ENCODE measurements at places on chromosomes 6 and 20.

DNA sequence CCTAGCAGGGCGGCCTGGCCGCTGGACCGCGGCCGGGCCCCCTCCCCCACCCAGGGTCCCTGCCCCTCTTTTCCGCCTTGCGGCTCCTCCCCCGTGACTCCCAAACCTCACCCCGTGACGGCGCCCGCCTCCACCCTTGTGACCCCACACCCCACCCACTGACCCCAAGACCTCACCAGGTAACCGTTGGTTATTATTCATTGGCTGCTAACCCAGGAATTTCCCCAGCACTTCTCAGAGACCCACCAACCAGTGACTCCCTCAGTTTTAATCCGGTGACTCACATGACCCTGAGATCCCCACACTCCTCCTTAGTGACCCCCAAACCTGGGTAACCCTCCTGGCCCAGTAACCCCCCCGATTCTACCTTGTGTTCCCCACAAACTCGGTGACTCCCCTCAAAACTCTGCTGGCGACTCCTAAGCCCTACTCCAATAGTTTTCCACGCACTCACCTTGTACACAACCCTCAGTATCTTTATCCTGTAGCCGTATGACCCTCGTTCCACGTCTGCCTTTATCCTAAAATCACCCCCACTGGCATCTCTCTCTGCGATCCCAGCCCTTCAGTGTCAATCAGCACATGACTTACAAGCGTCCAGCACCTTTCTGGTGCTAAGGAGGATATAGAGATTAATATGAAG lies 534 bp downstream of the ZNF76 start:
- no peak for DNase-seq

GRCh38 chr6:39614393-39614950 lies 110.7 kb downstream of the KIF6 start:
- no peak for DNase-seq

- no peak for DNase-seq
Measured at GRCh38 chr6:160804639-160805038, 102.6 kb downstream of the PLG start.

DNA sequence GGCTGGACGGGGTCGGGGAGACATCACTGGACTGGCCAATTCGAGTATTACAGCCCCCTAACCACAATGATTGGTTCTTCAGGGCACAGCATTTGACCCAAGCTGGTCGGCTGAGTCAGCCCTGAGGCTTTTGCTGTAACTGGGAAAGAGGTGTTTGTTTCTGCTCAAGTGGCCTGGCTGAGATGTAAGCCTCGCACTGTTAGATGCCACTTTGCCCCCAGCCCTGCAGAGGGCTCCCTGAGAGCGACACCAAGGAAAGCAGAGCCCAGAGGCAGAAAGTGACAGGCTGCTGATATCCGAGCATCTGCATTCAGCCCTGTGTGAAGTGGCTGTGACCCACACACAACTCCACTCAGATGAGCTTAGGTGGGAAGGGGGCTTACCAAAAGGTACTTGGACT lies 19.4 kb downstream of the ERGIC3 start:
- DNase-seq: no peak

GRCh38 chr6:131660195-131660594 lies 23.1 kb downstream of the ENPP3 start:
- DNase-seq: no peak

DNA sequence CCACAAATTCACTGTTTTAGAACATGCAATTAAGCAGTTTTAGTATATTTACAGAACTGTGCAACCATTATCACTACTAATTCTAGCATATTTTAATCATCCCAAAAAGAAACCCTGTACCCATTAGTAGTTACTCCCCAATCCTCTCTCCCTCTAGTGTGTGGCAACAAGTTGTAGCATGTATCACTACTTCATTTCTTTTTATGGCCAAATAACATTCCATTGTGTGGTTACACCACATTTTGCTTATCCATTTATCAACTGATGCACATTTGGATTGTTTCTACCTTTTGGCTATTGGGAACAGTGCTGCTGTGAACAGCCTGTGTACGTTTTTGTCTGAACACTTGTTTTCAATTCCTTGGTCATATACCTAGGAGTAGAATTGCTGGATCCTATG lies 31.5 kb upstream of the FKBP1A start:
- DNase-seq: no peak

DNA sequence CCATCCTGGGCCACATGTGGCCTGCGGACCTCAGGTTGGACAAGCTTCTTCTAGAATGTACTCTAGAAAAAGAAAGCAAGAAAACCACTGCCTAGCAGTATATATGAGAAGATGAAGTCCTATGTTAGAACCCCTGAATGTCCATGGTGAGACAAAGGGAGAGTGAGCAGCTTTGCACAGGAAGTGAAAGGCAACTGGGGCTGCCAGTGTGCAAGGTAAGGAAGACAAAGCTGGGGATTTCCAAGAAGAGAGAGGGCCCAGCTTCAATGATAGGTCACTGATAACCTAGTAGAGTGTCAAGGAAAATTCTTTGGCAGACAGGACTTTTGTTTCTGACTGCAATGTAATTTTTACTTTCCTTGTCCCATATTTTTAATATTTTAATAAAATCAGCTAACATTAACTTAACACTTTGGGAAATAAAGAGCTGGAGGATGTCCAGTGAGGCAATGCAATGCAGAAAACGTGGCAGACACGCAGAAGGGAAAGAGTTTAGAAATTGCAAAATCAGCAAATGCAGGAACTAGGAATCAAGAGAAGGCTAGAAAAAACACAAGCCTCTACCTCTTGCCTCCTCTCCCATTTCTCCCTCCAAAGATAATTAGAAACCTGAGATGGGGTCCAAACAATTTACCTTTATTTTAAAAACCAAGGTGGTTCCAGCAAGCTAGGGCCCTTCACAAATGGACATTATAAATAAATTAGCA lies 47.4 kb downstream of the CYP39A1 start:
- DNase-seq: no peak

DNA sequence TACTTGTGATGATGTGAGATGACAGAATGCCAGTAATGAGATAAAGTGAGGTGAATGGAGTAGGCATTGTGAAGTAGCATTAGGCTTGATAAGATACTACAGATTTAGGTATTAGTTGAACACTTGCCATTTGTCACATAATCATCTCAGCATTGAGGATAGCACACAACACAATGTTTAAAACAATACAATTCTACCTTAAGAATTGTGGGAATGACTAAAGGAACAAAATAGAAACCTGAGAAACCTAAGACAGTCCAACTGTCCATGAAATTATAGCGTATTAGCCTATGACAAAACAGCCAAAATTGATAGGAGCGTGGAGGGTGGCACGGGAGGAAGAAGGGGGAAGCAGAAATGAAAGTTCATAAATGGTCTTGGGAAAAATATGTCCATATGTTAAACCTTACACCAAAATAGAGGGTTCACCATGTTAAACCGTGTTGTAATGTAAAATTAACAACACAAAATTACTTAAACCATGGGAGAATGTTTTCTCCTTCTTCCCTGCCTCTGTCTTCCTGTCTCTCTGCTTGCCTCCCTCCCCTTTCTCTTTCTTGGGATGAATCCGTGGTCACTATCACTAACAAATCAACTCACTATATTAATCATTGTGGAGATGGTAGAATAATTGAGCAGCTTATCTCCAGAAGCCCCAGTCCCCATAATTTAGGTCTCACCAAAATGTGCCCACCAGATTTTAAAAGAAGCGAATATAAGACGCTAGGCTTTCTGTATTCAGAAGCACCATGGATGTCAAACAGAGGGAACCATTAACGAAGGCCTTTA lies 33.0 kb upstream of the HFE start:
- DNase-seq: no peak

- DNase-seq: no peak
Measured at GRCh38 chr6:14972379-14973067, 273.3 kb upstream of the JARID2 start.

DNA sequence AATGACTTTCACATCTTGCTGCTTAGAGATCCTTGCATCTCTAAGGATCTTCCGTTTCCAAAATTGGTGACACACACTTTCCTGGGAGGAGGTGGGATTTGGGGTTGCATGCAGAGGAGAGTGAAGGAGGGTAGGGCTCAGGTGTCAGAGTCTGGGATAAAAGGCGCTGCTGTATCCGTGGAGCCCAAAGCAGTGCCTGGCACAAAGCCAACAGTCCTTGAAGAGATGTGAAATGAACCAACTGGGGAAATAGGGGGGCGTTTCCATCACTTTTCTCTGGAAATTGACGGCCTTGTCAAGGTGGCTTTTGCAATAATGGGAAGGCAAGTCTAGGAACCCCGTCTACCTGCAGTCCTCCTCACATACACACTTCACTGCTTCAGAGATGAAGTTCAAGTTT lies 59.5 kb upstream of the NELFCD start:
- DNase-seq: no peak

GRCh38 chr6:32088487-32089049 lies 20.6 kb downstream of the TNXB start:
- no peak for DNase-seq

GRCh38 chr6:31805939-31806469 lies 762 bp downstream of the LSM2 start:
- no peak for DNase-seq

- DNase-seq: no peak
Measured at GRCh38 chr6:164014346-164015087, 600.0 kb downstream of the QKI start.

- DNase-seq: no peak
Measured at GRCh38 chr6:25478973-25479372, 173.0 kb upstream of the SCGN start.

DNA sequence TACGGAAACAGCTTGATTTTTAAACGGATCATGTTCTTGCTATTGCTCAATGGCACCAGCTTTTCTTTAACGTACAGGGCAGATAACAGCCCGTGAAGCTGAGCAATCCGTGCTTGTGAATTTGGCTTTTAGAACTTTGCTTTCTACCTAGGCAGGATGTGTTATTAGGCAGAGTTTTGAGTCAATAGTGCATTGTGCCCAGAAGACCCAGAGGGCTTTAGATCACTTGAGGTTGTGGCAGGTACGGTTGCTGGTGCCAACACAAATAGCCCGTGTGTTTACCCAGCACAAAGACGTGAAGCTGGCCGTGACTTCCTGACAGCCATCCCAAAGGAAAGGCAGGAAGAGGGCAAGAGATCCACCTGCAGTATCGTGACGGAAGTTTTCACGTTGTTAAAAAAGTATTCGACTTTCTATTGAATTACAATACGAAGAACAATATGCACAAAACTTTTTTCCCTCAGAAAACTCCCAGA lies 117.4 kb upstream of the FRMD1 start:
- no peak for DNase-seq

DNA sequence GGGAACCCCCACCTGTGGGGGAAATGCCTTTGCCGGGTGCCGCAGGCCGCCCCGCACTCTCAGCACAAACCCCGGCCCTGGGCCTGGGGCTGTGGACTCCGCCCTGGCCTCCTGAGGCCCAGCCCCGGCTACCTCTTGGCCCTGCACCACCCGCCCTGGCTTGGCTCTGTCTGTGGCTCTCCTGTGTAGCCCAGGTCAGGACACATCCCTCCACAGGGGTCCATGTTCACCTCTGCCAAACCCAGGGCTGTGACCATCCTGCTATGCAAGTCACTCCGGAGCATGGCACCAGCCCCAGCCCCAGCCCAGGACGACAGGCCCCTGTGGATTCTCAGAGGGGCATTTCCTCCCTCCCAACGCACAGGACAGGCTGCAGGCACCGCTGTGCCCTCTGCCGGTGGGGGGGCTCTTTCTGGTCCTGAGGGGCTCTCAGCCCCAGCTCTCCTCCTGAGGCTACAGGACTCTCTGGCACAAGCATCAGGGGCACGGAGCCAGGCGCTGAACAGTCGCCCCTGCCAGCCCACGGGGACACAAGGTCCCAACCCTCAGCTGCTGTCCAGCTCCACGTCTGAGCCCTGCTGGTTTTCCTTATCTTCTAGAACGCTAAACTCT lies 45.7 kb downstream of the TAF4 start:
- DNase-seq: no peak

DNA sequence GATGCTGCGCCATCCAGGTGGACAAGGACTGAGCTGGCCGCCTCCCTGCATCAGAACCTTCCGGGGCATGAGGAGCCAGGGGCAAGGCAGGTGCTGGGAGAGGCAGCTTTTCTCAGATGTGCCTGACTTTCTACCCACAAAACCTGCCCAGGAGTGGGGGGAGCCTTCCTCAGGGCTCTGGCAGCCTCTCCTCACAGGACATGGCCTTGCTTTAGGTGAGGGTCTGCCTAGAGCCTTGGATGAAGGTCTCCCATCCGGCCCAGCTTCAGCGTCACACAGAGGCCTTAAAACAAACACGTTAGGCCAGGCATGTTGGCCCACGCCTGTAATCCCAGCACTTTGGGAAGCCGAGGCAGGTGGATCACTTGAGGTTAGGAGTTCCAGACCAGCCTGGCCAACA lies 7.4 kb downstream of the BCAS4 start:
- no peak for DNase-seq

- no peak for DNase-seq
Measured at GRCh38 chr20:59404749-59405148, 104.3 kb downstream of the EDN3 start.

DNA sequence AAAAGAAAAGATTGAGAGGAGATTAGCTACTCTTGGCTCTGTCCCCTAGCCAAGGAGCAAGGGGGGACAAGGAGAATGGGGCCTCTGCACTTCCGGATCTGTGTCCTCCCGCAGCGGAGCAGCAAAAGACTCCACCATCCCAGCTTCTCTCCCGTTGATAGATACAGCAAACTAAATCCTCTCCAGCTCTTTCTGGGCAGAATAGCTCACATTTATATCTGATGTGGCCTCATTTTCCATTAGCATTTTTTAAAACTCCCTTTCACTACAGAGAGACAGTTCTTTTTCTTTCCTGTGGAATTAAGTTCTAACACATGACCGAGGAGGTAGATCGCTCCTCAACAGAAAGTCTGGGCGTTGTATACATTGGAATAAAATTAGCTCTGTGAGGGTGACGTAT lies 260.9 kb upstream of the SOX4 start:
- DNase-seq: no peak

DNA sequence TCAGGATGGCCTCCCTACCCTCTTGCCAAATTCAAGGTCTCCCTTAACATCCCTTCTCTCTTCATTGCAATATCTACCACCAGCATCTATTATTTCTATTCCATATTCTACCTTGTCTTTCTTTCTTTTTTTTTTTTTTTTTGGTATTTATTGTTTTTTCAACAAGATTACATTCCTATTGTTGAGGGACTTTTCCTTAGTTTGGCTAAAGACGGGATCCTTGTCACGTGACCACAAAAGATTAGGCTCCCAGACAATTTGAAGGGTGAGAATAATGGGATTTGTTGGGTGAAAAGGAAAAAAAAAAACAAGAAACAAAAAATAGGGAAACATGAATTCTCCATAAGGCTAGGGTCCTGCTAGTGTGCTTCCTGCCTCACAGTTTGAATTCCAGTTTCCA lies 124.3 kb upstream of the MCHR2 start:
- no peak for DNase-seq

DNA sequence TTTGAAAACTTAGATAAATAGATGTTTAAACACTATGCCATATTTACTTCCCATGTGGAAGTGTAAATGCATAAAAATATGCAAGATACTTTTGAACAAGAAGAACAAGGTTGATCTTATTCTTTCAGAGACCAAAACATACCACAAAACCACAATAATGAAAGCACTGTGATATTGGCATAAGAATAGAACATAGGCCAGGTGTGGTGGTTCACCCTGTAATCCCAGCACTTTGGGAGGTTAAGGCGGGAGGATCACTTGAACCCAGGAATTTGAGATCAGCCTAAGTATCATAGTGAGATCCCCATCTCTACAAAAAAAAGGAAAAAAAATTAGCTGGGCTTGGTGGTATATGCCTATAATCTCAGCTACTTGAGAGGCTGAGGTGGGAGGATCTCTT lies 66.5 kb downstream of the KCNS1 start:
- no peak for DNase-seq
